ENCODE measurements at places on chromosomes 3 and 15.
A peak's percentile ranks its signal among the peaks of the same experiment; 100 is the strongest.

- no peak for DNase-seq
These were observed 42.5 kb upstream of the KPNA4 start for GRCh38 chr3:160607826-160608225.

DNA sequence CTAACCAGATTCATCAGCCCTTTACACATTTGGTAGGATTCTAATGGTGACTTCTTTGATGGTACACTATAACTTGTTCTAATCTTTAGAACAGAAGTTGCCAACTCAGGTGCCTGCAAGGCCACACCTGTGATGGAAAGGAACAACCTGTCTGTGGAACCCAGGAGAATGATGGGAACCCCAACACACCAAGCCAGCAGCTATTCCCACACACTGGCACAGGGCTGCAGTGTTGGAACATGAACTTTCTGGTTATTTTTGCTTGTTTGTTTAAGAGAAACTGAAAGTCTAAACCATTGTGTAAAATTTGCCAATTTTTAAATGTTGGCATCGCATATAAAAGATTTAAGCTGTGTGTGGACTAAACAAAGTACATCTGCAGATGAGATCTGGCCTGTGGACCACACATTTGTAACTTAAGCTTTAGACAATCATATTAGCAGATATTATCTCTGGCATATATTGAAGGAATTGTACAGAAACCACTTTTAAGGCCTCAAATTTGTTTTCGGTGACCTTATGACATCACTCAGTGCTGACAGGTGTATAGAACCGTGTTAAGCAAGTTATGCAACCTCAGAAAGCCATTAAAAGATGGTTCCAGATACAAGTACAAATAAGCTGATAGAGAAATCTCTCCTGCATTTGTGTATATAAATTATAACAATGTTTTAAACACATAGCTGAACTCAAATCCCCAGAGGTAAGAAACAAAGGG, 242.9 kb downstream of the SLC9A9 start:
- DNase-seq: no peak

GRCh38 chr15:31108836-31109235, 7.3 kb upstream of the TRPM1 start:
- DNase-seq: no peak

DNA sequence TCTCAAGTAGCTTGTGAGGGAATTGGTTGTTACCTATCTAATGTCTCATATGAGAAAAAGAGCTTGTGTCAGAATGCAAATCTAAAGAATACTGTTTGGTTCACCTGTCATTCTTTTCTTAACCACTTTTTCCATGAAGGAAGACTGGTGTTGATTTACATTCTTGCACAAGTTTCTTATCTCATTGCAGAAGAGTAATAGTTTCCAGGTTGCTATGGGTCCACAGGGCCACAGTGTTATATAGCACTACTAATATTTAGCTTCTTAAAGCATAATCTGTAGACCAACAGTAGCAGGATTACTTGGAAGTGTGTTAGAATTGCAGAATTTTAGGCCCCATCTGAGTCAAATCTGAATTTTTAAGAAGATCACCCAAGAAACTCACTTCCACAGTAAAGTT, 697.5 kb downstream of the GBE1 start:
- no peak for DNase-seq

GRCh38 chr3:67662733-67663132, 8.3 kb upstream of the SUCLG2 start:
- DNase-seq: peak; percentile 58

- DNase-seq: peak; percentile 29
These were observed 976 bp downstream of the ABHD17C start for GRCh38 chr15:80695911-80696661.

DNA sequence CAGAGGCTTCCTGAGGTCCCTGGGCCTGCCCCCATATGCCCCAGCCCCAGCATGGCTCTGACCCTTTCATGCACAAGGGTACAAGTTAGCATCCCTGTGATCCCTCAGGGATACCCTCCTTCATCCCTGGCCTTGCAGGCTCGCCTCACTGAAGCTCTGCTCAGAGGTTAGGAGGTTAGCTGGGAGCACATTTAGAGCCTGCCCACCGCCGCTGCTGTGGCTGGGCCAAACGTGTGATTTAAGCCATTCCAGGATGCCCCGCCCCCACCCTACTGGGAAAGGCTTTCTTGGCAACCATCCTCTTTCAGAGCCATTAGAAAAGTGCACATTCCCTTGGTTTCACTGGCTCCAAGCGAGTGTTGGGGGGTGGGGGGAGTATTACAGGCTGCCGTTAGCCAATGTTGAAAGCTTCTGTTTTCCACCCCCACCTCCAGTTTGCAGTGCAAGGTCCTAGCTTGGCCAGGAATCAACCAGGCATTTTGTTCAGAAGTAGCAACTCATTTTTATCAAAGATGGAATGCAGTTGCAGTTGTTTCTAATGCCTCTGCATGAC, 6.3 kb upstream of the HES1 start:
- no peak for DNase-seq

DNA sequence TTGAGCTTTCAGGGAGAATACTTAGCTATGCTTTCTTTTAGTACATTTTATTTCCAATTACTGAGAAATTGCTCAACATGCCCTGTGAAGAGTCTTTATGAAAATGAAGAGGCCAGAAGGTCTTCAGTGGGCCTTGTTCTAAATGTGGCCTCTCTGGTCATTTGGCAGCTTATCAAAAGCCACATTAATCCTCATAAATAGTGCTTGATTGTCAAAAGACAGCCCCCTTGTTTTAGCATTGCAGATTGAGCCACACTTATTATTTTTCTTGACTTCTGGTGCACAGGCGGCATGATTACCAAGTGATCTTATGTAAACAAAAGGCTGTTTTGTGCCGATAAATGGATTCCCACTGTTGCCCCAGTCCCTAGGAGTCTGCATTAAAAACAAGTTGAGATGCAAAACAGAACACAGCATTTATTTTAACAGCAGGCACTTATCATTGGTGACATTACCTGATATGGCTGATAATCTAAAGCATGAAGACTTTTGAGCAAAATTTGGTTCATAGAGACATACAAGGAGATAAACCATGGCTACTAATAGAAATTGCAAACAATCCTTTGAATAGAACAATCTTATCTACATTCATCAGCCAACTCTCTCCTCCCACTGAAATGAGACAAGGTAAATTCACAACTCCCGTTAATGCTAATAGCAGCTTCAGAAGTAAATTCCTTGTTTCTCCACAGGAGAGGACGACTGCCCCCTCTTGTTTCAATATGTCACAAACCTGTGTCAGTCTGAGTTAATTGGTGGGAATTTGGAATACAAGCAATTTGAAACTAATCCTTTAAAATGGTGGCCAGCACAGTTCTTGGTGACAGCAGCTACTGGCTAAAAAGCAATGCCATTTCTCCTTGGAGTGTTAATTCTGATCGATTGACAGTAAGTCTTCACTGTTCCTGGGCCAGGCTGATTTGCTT, 194.3 kb downstream of the NSUN3 start:
- no peak for DNase-seq

GRCh38 chr3:189143771-189144170, 28.0 kb upstream of the TPRG1 start:
- no peak for DNase-seq

DNA sequence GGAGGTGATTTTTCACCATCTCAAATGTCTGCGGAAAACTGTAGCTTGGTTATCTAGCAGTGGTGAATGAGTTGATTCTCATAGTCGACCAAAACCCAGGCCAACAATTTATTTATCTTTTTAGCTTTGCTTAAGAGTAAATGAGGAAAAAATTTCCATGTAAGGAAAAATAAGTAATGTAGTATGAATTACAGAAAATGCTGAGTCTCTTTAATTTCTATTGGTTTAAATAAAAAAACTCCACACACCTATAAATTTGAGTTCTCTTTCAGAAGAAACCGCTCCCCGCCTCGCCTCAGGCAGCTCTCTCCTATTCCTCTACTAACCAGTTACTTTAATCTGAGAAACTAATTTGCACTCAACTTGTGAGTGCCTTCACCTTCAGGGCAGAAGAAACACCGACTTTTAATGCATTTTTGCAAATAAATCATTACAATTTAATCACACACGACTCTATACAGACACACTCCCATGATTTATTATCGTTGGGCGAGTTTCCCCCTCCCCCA, 540 bp upstream of the RSRC1 start:
- DNase-seq: no peak

GRCh38 chr3:152385761-152386160, 117.0 kb downstream of the MBNL1 start:
- no peak for DNase-seq

GRCh38 chr15:39242345-39242744, 338.5 kb upstream of the THBS1 start:
- DNase-seq: no peak

- no peak for DNase-seq
These were observed 243.8 kb downstream of the CACNA2D3 start for GRCh38 chr3:54366007-54366750.

- no peak for DNase-seq
These were observed 40.2 kb upstream of the ARF4 start for GRCh38 chr3:57637391-57637790.

GRCh38 chr3:194756791-194757325, 71.2 kb downstream of the FAM43A start:
- no peak for DNase-seq

DNA sequence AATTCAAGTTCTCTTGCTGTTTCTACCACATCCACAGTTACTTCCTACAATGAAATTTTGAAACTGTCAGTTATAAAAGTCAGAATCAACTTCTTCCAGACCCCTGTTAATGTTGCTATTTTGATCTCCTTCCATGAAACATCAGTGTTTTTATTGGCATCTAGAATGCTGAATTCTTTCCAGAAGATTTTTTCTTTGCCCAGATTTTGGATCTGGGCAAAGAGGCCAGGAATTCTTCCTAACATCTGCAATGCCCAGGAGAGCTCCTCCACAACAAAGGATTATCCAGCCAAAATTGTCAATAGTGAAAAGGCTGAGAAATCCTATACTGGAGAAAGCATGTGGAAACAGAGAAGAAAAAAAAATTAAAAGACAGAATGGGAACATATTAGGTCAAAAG, 75.5 kb downstream of the SERPINI1 start:
- no peak for DNase-seq

DNA sequence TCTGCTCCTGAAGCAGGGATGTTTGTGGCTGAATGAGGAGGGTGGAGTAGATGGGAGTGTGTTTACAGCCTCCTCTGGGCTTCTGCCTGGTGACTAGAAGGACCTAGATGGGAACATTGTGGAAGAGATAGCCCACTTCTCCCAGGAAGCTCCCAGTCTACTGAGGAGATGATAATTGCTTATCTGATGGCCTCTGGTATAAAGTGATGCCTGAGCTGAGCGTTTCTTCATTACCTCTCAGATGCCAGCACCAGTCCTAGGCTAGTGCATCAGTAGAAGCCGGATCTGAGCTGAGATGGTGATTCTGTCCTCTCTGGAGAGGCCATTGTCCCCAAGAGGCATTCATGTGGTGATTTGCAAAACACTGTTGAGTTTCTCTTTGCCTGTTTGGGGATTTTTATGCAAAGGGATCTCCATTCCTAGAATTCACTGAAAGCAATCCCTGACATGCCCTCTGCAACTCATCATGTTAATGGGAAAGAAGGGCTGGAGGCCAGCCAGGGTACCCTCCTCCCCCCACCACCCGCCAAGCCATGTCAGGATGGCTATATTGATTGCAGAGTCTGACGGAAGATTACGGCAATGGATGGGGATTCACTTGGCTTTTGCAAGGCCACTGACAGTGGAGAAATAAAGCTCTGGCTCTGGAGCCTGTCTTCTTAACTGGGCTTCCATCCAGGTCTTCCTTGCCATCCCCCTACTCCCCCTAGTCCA, 166.4 kb upstream of the ROPN1 start:
- no peak for DNase-seq

DNA sequence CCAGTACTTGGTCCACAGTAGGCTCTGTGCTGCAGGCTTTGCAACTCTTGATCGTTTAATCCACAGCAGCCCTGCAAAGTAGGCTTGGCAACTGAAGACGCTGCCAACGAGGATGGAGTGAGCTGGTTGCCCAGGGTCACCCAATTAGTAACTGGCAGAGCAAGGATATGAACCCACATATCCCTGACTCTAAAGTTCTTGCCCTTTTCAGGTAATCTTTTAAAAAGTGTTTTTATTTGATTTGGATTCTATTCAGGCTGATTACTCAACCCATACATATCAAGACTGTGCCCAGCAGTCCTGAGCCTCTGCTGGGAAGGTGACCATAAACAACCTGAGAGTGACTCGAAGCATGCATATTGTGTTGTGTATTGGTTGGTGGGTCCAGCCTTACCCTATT, 50.3 kb downstream of the PSMD6 start:
- DNase-seq: no peak

GRCh38 chr15:77915261-77915960, 162.1 kb downstream of the TBC1D2B start:
- peak; percentile 0 for DNase-seq

DNA sequence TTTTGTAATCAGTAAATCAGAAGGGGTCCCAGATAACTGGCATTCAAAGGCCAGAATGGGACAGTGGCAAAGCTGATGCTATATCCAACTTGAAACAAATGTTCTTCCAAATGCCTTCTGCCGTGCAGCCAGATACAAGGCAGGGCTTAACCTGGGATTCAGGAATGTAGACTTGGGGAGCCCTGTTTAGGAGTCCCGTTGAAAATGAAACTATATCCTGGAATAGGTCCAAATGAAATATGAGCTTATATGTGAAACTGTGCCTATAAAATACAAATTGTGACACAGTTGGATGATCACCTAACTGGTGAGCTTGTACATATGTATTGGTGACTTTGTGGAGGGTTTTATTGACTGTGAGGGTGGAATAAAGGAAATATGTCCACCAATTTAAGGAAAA, 28.7 kb downstream of the FRMD4B start:
- no peak for DNase-seq

DNA sequence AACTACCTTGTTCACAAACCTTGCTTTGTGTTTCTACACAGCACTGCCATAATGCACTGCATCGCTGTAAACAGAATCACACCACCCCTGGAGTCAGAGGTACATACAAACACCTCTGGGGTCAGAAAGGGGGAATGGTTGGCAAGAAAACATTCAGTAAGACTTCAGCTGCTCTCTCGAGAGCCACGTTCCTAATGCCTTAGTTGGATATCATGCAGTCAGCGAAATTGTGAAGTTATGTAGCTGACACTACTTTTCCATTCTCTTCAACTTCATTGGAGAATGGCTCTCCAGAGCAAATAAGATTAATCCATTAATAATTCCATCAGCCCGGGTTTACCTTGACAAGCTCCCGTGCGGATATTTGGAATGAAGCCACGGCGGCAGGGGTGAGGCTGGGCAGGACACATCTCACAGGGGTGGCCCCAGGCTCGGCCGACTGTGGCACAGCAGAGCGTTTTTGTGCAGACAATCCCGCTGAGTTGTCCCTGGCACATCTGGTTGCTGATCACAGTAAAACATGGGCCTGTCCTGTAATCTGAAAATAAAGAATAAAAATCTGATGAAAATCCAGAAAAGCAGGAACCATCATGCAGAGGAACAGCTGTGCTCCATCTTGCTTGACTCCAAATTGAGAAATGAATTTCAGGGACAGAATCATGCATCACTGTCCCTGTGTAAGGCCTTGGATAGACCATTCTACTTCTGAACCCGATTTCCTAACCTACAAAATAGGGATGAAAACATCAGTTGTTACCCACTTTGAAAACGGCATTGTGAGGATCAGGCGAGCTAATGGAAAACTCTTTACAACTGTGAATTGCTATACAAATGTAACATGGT, 108.0 kb downstream of the FBN1 start:
- DNase-seq: no peak

All from naive thymus-derived CD4-positive, alpha-beta T cell (primary cell).